ENCODE measurements at places on chromosomes 5 and 9. TPM values are rescaled to one million over a fixed set of nuclear protein-coding genes. Genes with fewer than 3 reads are reported as not detected.

PDE6A gene
- polyA plus RNA-seq: not detected

TNC gene
- 265 TPM for polyA plus RNA-seq

OLFM1 gene
- 0.16 TPM for polyA plus RNA-seq

CCNJL gene
- 4.4 TPM for polyA plus RNA-seq

SPAAR gene
- polyA plus RNA-seq: 0.27 TPM

CARD19 gene
- polyA plus RNA-seq: 25.2 TPM

PITX1 gene
- 72.1 TPM for polyA plus RNA-seq

ADGRV1 gene
- polyA plus RNA-seq: not detected

CA9 gene
- polyA plus RNA-seq: 1.3 TPM

NR2F1 gene
- polyA plus RNA-seq: 65.5 TPM
